Fibroblast of lung (primary cell): ENCODE measurements at places on chromosomes 4 and X. TPM values are rescaled to one million over a fixed set of nuclear protein-coding genes. Genes with fewer than 3 reads are reported as not detected.

AMBN gene
- not detected in 2 replicates for total RNA-seq

CXorf49 gene
- not detected in 2 replicates for total RNA-seq

MAGEA10 gene
- total RNA-seq = not detected in 2 replicates

KIAA1210 gene
- not detected in 2 replicates for total RNA-seq

CASK gene
- total RNA-seq = 57.0 and 78.3 TPM in 2 replicates

SERTM2 gene
- under 0.01 TPM in 2 replicates for total RNA-seq

LETM1 gene
- total RNA-seq = 70.4 TPM in 2 replicates

FAM149A gene
- total RNA-seq = 9.4 and 11.3 TPM in 2 replicates

GRIA2 gene
- 0.17 TPM in 1 of 2 replicates, not detected in the other for total RNA-seq

F11 gene
- total RNA-seq = not detected in 2 replicates

PLAC1 gene
- total RNA-seq = 0.17 and 0.26 TPM in 2 replicates

PLS3 gene
- 223 and 277 TPM in 2 replicates for total RNA-seq

YTHDC1 gene
- total RNA-seq = 38.5 and 47.6 TPM in 2 replicates
